ENCODE measurements at places on chromosomes 11 and 22. TPM values are rescaled to one million over a fixed set of nuclear protein-coding genes. Genes with fewer than 3 reads are reported as not detected.

DNA sequence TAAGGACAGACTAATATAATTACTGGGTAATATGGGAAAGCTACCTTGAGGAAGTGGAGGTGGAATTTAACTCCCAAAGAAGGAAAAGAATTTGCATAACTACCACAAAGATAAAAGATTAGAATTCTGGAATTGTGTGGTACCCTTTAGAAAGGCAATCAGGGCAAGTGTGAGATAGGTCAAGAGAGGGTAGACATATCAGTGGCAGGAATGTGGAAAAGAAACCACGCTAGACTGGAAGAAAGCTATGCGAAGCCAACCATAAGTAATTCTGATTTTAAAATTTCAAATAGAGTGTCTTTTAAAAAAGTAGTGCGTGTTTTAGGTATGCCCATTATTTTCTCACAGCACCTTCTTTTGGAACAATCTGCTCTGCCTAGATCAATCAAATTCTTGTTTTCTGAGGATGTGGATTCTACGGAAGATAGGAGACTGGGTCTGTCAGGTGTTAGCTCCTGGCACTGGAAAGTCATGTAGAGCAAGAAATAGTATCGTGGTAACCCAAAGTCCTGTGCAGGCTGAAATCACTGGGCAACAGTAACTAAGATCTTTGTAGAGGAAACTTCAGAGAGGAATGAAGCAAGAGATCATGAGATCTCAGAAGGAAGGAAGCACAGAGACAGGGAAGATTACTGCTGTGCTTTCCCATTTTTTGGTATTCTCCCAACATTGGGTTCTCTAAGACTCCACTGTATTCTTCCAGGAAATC, 111.3 kb upstream of the MTMR2 start:
- H3K4me1 ChIP-seq = peaks cover 21% of the 10 kb centered on the region
- no peak overlapping the region for H3K27ac ChIP-seq
- no peak overlapping the region for H3K4me3 ChIP-seq
- H3K36me3 ChIP-seq = peaks cover 10% of the 10 kb centered on the region

TLCD5 gene
- 1.6 TPM for total RNA-seq

- H3K4me3 ChIP-seq = no peak overlapping the region
- H3K27ac ChIP-seq = no peak overlapping the region
- no peak for DNase-seq
- peaks cover 17% of the 10 kb centered on the region for H3K36me3 ChIP-seq
- H3K27me3 ChIP-seq = no peaks in the 10 kb centered on the region
- peaks cover 33% of the 10 kb centered on the region for H3K4me1 ChIP-seq
These were observed 14.6 kb downstream of the TANGO2 start for GRCh38 chr22:20035375-20036083.

GRCh38 chr22:43110444-43110926, at the start of gene BIK:
BIK (plus strand) TSS chr22:43110750; CDS start chr22:43124023, 13,273 bp downstream.
- H3K36me3 ChIP-seq = no peaks in the 10 kb centered on the region
- H3K4me3 ChIP-seq = peak within 1 kb of the TSS; percentile 69
- no peak within 1 kb of the TSS for H3K27ac ChIP-seq

GRCh38 chr22:22397292-22397870, 111.2 kb downstream of the ZNF280B start:
- DNase-seq = no peak
- no peak overlapping the region for H3K27ac ChIP-seq
- H3K4me1 ChIP-seq = no peaks in the 10 kb centered on the region
- H3K4me3 ChIP-seq = no peak overlapping the region

GRCh38 chr11:113173126-113173525, 141.3 kb upstream of the TTC12 start:
- DNase-seq = no peak
- peaks cover 8% of the 10 kb centered on the region for H3K27me3 ChIP-seq
- no peaks in the 10 kb centered on the region for H3K36me3 ChIP-seq

MARK2 gene
- 29.0 TPM for total RNA-seq

DNA sequence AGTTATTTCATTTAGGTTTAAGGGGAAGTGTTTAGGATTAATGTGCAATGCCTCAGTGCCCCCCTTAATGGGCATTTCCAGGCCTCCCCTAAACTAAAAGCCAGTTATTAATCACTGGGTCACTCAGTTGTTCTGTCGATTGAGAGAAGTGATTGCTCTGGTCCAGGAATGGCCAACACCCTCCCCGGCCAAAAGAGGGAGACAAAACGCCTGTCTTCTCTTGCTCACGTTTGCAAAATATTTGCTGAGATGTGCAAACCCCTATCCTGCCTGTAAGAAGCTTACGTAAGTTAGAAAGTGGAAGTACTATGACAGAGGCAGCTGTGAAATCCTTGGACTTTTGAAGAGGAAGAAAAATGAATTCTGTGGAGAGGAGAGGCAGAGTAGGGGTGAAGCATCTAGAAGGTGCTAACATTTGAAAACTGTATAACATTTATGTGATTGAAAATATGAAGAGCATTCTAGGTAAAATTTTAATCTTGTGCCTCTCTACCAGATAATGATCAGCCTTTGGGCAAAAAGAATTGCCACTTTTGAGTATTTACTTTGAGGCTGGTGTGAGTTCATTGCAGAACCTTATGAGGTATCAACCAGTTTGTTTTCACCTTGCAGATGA, 37.7 kb downstream of the NTM start:
- no peaks in the 10 kb centered on the region for H3K4me1 ChIP-seq
- no peak overlapping the region for H3K4me3 ChIP-seq
- no peak for DNase-seq
- no peaks in the 10 kb centered on the region for H3K36me3 ChIP-seq
- no peak overlapping the region for H3K27ac ChIP-seq

DNA sequence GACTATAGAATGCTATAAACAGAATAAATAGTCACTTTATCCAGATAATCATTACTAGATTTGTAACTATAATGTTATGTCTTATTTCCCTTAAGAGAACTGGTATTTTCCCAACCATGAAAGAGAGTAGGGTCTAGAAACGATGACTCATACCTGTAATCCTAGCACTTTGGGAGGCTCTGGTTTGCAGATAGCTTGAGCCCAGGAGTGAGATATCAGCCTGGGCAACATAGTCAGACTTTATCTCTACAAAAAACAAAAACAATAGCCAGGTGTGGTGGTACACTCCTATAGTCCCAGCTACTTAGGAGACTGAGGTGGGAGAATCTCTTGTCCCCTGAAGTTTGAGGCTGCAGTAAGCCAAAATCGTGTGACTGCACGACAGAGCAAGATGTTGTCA, 30.9 kb downstream of the OR52A5 start:
- H3K36me3 ChIP-seq = no peaks in the 10 kb centered on the region
- no peaks in the 10 kb centered on the region for H3K4me1 ChIP-seq
- no peak overlapping the region for H3K4me3 ChIP-seq
- H3K27ac ChIP-seq = no peak overlapping the region
- DNase-seq = no peak
- H3K27me3 ChIP-seq = peaks cover 3% of the 10 kb centered on the region

- no peaks in the 10 kb centered on the region for H3K4me1 ChIP-seq
- H3K36me3 ChIP-seq = no peaks in the 10 kb centered on the region
- H3K27ac ChIP-seq = no peak overlapping the region
- H3K4me3 ChIP-seq = no peak overlapping the region
- H3K27me3 ChIP-seq = no peaks in the 10 kb centered on the region
- DNase-seq = no peak
These were observed 228.6 kb upstream of the DDI1 start for GRCh38 chr11:103807806-103808205.

DNA sequence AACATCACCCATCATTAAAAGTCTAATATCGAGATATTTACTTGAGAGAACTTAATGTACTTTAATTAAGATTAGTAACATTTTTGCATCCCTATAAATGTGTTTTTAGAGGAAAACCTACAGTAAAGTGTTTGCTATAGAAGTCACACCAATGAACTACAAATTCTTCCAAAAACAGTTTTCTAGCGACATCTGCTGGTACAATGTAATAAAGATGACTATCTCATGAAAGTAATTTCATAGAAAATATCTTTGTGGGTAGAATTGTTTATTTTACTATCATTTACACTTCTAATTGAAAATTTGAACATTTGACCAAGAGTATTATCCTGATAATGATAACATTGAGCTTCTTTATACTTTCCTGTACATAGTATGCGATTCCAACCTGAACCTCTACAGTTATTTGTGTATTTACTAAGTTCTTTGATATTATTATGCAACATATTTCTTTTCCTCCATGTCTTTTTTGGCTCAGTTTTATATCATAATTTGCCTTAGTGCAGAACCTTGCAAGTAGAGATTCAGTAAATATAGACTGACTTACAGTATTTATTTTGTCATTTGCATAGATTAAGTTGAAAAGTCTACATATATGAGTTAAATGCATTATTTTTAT, 252.7 kb downstream of the TMEM135 start:
- no peak overlapping the region for H3K4me3 ChIP-seq
- no peak overlapping the region for H3K27ac ChIP-seq
- H3K27me3 ChIP-seq = no peaks in the 10 kb centered on the region
- H3K36me3 ChIP-seq = peaks cover under 1% of the 10 kb centered on the region

GRCh38 chr11:122593473-122594420, 61.8 kb upstream of the UBASH3B start:
- H3K36me3 ChIP-seq = no peaks in the 10 kb centered on the region
- peaks cover 27% of the 10 kb centered on the region for H3K27me3 ChIP-seq
- DNase-seq = no peak
- H3K4me3 ChIP-seq = no peak overlapping the region
- peaks cover 8% of the 10 kb centered on the region for H3K4me1 ChIP-seq
- H3K27ac ChIP-seq = no peak overlapping the region

CD3E gene
- 476 TPM for total RNA-seq

- no peak overlapping the region for H3K27ac ChIP-seq
- H3K4me3 ChIP-seq = no peak overlapping the region
- DNase-seq = no peak
- peaks cover 2% of the 10 kb centered on the region for H3K36me3 ChIP-seq
- H3K4me1 ChIP-seq = peaks cover 5% of the 10 kb centered on the region
These were observed 75.6 kb upstream of the ARHGAP32 start for GRCh38 chr11:129267716-129268115.

OR52A1 gene
- total RNA-seq = not detected

- peak overlapping the region; percentile 72 for H3K4me3 ChIP-seq
- H3K27me3 ChIP-seq = no peaks in the 10 kb centered on the region
- peaks cover 61% of the 10 kb centered on the region for H3K36me3 ChIP-seq
- DNase-seq = peak; percentile 83
These were observed 14.2 kb upstream of the CDC42BPG start for GRCh38 chr11:64858467-64859263.

LGALS12 gene
- total RNA-seq = not detected

DNA sequence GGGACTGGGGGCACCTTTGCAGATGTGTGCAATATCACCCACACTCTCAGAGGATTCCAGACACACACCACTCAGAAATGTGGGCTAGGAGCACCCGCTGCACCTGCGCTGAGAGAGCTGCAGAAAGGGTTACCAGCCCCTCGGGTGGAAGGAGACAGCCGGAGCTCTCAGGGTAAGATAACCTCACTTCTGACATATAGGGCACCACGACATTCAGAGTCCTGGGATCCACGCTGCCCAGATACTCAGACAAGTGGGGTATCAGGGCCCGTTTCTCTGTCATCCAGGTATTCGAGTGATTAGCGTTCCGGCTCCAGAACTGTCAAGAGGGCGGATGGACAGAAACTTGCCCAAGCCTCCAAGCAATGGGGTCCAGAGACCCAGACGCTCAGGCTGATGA, 6.2 kb upstream of the SYT8 start:
- H3K4me1 ChIP-seq = no peaks in the 10 kb centered on the region
- no peak overlapping the region for H3K4me3 ChIP-seq
- H3K27ac ChIP-seq = no peak overlapping the region
- H3K27me3 ChIP-seq = peaks cover 4% of the 10 kb centered on the region

KAT5 gene
- 55.9 TPM for total RNA-seq

GRCh38 chr11:64887757-64888405, 9.5 kb upstream of the EHD1 start:
- DNase-seq = peak; percentile 89
- H3K36me3 ChIP-seq = no peaks in the 10 kb centered on the region

- DNase-seq = no peak
- no peaks in the 10 kb centered on the region for H3K27me3 ChIP-seq
- H3K4me1 ChIP-seq = peaks cover 2% of the 10 kb centered on the region
- H3K36me3 ChIP-seq = no peaks in the 10 kb centered on the region
- no peak overlapping the region for H3K27ac ChIP-seq
These were observed 78.9 kb downstream of the C11orf58 start for GRCh38 chr11:16817351-16817750.

DNA sequence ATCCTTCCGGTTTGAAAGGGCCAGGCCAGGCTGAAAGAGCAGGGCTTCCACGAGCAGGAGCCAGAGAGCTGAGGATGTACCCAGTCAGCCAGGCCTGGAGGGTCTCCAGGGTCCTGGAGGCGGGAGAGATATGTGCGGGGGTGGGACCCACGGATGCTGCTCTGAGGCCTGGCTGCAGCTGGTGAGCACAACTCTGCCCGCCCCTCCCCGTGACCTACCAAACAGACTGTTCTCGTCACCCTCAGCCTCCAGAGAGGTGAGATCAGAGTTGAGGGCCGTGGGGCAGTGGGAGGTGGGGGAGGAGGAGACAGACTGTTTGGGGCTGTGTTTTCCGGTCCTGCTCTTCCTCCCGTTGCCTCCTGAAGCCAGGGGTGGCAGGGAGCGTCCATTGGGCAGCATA, 42.2 kb downstream of the TRIOBP start:
- peaks cover 2% of the 10 kb centered on the region for H3K36me3 ChIP-seq
- H3K4me3 ChIP-seq = no peak overlapping the region
- DNase-seq = no peak
- no peaks in the 10 kb centered on the region for H3K27me3 ChIP-seq
- H3K27ac ChIP-seq = no peak overlapping the region

B4GALNT4 gene
- 2.1 TPM for total RNA-seq

Measured in activated CD4-positive, alpha-beta memory T cell treated with anti-CD3 and anti-CD28 coated beads for 36 hours (primary cell).